ENCODE measurements at places on chromosomes 3 and 15.

- DNase-seq, result no peak
Observed at GRCh38 chr3:105032541-105032940, 334.2 kb upstream of the ALCAM start.

GRCh38 chr15:66779331-66780009 lies 77.4 kb downstream of the SMAD6 start:
- no peak for DNase-seq

- DNase-seq, result no peak
Observed at GRCh38 chr3:195107593-195107992, 163.4 kb downstream of the XXYLT1 start.

DNA sequence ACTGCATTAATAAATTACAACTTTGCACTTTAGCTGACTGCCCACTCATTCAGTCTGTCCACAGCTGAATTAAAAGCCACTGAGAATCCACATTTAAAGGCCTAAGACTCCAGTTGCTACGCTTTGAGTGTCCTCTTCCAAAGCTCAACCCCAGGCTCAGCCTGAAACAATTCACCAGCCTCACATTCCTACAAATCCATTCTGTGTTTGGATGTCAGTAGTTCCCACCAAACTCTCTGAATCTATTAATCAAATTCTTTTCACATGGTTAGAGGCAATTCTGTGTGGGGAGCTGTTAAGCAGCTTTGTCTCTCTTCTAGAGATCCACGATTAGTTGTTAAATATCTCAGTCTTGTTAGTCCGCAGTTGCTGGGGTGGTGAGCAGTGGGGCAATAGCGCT lies 116.8 kb upstream of the UBE2E2 start:
- DNase-seq, result no peak

- no peak for DNase-seq
Observed at GRCh38 chr3:171875923-171876412, 32.8 kb downstream of the TMEM212 start.

DNA sequence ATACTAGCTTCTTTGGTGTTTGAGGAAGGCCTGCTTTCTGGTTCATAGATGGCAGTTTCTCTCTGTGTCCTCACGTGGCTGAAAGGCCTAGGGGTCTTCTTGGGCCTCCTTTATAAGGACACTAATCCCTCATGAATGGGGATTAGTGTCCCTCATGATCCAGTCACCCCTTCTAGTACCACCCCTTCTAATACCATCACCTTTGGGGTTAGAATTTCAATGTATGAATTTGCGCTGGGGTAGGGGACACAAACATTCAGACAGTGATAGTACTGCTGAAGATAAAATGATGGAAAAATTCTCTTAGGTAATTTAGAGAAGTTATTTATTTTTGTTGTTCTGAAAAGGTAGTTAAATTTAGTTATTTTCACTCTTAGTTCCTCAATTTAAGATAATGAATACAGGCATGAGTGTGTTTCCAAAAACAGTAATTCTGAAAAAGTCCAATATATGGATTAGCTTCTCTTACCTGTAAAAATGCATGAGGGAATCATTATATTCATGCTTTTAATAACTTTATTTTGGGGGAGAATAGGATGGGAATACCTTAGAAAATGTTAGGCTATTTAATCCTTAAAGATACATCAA lies 103.6 kb downstream of the FNDC3B start:
- DNase-seq, result no peak

DNA sequence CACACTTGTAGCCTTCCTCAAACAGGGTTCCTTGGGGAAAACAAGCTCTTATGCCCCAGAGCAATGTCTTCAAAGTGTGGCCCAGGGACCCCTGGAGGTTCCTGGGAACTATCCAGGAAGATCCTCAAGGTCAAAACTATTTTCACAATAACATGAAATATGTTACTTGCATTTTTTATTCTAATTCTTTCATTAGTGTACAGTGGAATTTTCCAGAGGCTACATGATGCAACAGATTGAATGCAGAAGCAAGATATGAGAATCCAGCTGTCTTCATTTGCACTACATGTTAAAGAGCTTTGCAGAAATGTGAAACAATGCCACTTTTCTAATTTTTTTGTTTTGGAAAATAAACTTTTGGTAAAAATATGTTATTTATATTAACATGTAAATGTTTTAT lies 190.9 kb downstream of the SLC9A9 start:
- DNase-seq, result no peak

DNA sequence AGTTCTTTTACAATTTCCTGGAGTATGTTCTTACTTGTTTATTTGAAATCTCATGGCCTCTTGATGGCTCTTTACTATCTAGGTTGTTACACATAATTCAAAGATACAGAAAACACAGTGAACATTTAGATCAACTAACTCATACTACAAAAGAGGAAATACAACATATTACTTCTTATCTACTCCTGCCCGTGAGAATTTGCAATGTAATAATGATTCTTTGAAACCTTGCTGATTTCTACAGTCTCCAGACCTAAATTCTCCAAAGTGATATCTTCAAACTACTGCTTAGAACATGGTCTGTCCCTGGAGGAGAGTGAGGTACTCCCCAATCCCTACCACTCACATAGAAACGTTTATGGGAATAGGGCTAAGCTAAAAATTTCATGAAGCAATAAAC lies 29.9 kb upstream of the GOLGA8B start:
- DNase-seq, result no peak

GRCh38 chr15:33737687-33738601 lies 230.4 kb upstream of the CHRM5 start:
- DNase-seq, result no peak

DNA sequence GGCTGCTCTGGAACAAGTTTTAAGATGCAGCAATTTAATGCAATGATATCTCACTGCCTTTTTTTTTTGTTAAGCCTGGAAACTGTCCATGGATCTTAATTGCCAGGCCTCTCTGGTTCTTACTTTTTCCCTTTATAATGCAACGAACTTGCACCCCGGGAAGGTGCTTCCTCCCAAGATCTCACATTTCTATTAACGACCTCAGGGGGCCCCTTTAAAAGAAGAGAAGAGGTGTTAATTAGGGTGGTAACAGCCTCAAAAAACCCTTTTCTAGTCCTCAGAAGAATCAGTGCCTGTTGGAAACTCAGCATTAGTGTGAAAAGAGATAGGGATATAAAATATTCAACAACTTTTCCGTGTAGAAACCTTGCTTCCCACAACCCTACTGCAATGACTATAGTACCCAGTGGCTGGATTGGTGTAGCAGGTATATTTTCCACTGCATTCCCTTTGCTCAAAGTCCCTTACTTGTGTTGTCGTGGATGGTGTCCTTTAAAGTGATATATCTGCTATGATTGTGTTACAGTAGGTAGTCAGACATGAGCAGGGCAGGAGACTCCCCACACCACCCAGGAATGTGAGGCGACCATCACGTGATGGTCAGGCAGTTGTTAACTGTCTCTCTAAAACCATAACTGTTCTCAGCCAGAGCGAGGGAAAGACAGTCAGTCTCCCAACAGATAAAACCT lies 121.8 kb downstream of the CTNNB1 start:
- no peak for DNase-seq
